ENCODE measurements at places on chromosomes 7 and 10.

DNA sequence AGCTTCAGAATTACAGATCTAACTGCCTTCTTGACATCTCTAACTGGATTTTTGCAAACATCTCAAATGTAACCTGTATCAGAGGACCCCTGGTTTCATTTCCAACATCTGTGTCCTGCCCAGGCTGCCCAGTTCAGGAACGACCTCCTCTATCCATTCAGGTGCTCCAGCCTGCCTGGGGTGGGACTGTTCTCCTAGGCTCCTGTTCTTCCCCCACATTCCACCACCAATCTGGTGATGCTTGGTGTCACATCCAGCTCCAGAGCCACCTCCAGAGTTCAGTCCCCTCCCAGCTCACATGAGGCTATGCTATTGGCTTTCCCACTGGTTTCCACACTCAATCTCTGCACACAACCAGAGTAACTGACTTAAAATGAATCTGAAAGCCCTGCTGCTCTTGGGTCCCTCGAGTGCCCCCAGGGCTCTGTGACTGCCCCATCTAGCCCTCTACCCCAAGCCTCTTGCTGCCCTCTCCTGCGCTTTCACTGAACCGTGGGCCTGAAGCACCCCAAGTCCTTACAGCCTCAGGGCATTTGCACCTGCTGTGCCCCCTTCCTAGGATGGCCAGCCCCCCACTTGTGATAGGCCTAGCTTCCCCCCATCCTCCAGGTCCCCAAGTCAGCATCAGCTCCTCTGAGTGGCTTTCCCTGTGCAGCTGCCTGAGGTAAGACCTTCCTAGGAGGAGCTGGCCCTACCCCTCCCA, 46.1 kb downstream of the PPIF start:
- DNase-seq: no peak

DNA sequence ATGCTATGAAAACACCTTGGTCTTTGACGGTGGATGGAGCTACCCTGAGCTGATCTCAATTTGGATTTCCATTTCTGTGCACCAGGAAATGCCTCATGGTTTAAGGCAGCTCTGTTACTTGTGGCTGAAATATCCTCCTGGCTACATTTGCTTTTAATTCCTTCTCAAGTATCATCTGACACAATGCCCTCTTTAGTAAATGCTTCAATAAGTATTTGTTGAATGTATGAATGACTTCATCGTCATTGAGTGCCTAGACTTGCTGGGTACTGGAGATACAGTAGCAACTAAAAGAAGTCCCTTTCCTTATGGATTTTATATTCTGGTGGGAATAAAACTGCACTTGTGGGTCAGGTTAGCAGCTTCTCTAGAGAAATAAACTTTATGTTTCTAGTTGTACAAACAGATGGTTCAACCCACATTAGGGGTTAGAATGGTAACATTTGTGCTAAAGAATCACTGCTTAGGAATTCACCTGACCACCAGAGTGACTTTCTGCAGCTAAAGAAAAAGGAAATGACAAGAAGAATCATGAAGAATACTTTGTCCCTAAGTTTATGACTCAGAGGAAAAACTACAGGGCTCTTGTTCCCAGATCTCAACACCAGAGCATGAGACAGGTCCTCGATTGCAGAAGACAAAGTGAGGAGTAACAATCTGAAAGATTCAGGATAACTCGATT, 21.8 kb upstream of the SMNDC1 start:
- DNase-seq: no peak

DNA sequence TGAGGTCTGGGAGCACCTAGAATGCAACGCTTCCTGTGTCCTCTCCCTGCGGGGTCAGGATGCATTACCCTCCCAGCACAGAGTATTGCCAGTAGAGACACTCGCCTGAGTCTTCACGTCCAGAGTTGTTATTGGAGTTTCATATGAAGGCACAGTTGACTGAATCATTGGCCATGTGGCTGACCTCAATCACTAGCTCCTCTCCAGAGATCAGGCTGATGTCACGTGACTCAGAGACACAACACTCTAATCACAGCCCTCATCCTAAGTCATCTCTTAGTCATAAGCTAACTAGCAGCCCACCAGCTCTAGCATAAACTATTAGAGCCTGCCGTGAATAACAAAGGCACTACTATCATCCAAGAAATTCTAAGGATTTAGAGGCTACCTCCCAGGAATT, 107.8 kb downstream of the HECW1 start:
- DNase-seq: no peak

- peak; percentile 35 for DNase-seq
Measured at GRCh38 chr10:72834183-72834825, 59.2 kb upstream of the OIT3 start.

DNA sequence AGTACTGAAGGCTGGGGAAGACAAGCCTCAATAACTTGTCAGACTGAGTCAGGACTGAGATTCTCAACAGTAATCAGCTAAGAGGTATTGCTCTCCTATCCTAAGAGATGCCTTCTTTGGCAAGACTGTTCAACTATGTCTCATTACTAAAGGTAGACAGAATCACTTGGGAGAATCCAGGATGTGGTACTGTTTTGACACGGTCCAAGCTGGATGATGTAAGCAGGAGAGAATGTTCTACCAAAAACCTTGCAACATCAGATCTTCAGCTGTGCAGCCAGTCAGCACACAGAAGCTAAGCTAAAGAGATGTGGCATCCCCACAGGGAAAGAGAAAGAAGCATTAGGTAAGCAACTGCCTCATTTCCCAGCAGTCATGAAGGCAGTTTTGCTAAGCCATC, 391.4 kb downstream of the NRG3 start:
- DNase-seq: no peak
